ENCODE measurements at places on chromosomes 2 and 18.

DNA sequence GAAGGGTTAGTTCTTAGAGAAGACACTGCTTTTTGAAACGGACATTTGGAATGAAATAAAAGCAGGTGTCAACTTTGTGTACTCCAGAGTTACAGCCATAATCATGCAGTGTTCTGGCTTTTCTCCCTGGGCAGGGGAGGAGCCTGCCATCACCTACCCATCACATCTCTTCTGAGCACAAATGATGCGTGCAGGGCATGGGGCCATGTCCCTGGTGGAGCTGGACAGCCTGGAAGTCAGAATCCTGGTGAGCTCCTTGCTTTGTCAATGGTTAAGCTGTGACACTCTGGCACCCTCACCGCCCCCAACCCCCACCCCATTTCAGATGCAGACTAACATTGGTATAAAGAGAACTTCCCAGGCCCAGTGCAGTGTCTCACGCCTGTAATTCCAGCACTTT lies 53.1 kb downstream of the PDCL3 start:
- DNase-seq, result no peak

- no peak for DNase-seq
Observed at GRCh38 chr18:26628017-26628416, 79.7 kb upstream of the KCTD1 start.

DNA sequence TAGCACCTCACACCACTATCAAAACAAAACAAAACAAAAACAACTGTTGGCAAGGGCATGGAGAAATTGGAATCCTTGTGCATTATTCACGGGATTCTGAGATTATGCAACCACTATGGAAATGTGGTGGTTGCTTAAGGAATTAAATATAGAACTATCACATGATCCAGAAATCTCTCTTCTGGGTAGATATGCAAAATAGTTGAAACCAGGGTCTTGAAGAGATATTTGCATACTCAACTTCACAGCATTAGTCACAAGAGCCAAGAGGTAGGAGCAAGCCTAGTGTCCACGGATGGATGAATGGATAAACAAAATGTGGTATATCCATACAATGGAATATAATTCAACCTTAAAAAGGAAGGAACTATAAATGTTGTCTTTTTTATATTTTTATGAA lies 7.0 kb downstream of the TMEM131 start:
- no peak for DNase-seq

DNA sequence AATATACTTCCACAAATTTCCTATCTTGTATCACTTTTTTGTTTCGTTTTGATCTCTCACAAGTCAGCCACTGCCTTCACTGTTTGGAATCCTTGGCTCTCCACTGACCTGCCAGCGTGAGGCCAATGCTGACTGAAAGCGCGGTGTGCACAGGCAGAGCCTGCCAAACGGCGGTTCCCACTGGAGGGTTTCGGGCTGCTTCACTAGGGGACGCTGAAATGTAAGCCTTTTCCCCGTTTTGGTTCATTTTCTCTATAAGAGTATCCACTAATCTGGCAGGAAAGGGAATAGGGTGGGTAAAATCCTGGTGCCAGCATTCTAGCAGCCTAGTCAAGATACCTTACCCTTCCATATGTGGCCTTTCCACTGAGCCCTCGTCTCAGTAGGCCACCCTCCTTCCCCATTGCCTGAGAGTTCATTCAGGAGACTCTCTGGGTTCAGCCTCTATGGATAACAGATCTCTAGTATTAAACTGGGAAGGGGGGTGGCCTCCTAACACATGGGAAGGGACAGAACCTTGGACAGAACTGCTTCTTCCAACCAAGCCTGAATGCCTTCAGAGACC lies 91.5 kb downstream of the DYM start:
- DNase-seq, result no peak

- no peak for DNase-seq
Observed at GRCh38 chr2:64196963-64197362, 52.7 kb upstream of the PELI1 start.

DNA sequence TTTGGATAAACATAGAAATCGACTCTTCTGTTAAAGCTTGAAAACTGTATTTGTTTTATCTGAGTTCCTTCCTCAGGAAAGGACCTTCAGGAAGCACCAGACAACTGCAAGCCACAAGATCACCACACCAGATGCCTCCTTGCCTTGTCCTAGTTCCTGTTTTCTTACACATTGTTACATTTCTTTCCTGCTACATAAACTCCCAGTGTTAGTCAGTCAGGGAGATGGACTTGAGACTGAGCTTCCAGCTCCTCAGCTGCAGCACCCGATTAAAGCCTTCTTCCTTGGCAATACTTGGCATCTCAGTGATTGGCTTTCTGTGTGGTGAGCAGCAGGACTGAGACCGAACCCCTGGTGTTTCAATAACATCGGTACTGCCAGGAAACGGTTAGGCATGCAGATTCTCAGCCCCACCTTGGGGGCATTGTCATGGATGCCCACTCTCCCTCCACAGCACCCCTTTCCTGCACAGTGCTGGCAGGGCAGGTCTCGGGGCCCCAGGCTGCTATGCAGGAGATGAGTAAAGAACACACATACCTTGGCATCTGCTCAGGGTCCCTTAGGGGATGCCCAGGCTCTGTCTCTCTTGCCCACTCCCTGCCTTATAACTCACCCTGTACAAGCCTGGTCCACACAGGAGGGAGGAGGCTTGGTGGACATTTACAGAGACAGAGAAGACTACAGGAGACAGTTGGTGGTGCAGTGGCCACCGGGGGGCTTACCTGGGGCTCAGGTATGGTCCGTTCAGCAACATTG lies 32.6 kb downstream of the ANKMY1 start:
- no peak for DNase-seq

GRCh38 chr2:233938676-233939370 lies 21.6 kb downstream of the TRPM8 start:
- no peak for DNase-seq

GRCh38 chr2:241519669-241520068 lies 11.3 kb upstream of the STK25 start:
- DNase-seq, result no peak

GRCh38 chr2:47373747-47374146 lies 29.2 kb upstream of the MSH2 start:
- DNase-seq, result no peak

GRCh38 chr2:181657379-181657778 lies 474 bp upstream of the CERKL start:
- DNase-seq, result no peak

- DNase-seq, result peak; percentile 58
Observed at GRCh38 chr2:200177971-200178911, 128.3 kb upstream of the SPATS2L start.

GRCh38 chr2:26067980-26068507 lies 34.2 kb downstream of the RAB10 start:
- DNase-seq, result no peak

GRCh38 chr2:72947952-72948830 lies 30.9 kb downstream of the EMX1 start:
- DNase-seq, result no peak

- DNase-seq, result no peak
Observed at GRCh38 chr18:35406666-35407065, 29.5 kb upstream of the ZNF396 start.

- no peak for DNase-seq
Observed at GRCh38 chr2:192877159-192877558, 682.4 kb upstream of the TMEFF2 start.

DNA sequence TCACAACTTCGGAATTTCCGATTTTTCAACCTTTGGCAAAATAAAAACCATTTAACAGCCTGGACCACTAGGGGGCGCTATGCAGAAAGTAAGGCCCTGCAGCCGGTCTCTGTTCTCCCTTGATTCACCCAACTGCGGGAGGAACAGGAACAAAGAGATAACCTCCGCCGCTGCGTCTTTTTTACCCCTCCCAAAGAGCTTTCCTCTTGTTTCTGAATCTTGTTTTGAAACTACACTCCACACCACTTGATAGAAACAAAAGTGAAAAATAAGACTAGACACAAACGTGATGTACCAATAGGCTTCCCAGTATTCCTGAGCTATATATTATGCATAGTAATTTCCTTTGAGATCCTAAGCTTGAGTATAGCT lies 231.2 kb downstream of the MYO3B start:
- peak; percentile 60 for DNase-seq

DNA sequence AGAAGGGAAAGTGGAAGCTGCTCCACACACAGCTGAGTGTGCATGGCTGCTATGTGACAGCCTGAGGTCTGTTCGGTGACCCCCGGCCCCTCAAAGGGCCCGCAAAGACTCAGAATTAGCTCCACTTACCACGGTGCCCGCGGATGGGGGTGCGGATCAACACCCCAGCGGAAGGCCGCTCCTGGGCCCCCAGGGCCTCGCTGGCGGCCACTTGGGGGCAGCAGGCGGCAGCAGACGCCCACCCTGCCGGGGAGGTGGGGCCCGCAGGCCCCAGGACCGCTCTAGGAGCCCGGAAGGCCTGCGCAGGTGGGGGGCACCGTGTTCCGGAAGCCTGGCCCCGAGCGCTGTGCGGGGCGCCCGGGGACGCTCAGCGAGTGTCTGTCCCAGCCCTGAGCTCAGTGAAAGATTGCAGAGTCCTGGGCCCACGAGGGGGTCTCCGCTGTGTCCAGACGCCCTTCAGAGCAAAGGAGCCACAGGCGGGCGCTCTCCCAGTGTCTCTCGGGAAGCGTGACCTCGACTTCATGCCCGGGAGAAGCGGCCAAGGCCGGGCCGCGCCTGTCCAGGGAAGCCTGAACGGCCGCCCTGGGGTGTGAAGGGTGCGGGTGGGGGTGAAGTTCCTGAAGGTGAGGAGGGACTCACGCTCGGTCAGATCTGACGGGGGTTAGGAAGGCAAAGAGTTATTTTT lies 118.7 kb downstream of the VAPA start:
- no peak for DNase-seq

DNA sequence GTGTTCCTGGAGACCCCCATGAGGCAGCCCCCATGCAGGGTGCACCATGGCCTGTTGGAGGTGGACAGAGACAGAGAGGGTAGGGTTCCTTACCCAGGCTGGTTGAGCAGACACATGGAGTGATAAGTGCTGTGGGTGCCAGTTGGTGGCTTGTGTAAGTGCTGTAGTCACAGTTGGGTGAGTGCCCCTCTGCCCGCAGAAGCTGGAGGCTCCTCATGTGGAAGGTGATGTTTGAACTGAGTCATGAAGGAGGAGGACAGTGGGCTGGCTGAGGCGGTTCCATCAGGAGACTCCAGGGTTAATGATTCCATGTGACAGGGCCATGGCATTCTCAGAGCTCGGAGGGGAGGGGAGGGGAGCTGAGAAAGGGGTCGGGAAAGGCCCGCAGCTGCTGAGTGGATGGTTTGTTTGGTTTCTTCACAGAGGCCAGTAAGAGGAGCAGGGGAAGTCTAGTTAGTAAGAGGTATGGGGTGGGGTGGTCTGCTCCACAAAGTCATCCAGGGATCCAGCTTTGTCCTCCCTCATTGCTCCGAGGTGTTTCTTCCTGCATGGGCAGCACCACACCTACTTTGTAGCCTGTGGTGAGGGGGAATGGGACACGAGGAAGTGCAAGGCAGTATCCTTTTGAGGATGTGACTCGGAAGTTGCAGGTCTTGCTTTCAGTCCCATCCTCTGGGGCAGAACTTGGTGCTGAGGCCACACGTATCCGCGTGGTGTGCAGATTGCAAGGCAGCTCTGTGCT lies 13.6 kb downstream of the IMPA2 start:
- no peak for DNase-seq

DNA sequence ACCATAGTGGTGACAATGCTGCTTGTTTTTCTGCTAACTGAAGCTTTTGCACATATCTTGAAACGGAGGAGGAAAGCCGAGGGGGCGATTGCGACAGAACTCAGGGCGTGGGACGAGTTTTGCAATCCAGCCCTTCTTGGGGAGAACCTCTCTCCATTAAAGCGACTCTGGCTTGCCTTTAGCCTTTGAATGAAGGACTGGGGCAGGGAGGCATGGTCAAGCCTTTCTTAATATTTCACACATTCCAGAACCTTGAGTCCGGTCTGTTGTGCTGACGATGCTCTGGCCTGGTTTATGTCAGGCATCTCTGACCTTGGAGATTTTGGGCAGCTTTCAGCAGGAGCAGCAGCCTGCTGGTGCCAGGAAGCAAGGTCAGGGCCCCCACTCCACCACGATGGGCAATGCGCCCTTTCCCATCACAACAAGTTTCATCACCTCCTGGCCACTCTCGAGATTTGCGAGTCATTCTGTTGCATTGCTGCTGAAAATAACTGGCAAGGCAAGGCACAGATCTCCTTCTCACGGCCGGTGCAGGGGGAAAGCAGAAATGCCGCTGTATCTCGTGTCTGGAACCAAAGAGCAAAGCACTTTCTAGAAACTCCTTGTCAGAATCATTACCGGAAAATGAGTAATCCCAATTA lies 10.8 kb downstream of the EMILIN2 start:
- peak; percentile 88 for DNase-seq

GRCh38 chr2:227473806-227474205 lies 1.9 kb downstream of the AGFG1 start:
- no peak for DNase-seq

- no peak for DNase-seq
Observed at GRCh38 chr2:30932870-30933269, 125.6 kb upstream of the CAPN13 start.

- DNase-seq, result peak; percentile 71
Observed at GRCh38 chr2:9558948-9559381, 3.3 kb upstream of the ADAM17 start.

GRCh38 chr18:31102941-31103340 lies 720 bp upstream of the DSC2 start:
- no peak for DNase-seq

DNA sequence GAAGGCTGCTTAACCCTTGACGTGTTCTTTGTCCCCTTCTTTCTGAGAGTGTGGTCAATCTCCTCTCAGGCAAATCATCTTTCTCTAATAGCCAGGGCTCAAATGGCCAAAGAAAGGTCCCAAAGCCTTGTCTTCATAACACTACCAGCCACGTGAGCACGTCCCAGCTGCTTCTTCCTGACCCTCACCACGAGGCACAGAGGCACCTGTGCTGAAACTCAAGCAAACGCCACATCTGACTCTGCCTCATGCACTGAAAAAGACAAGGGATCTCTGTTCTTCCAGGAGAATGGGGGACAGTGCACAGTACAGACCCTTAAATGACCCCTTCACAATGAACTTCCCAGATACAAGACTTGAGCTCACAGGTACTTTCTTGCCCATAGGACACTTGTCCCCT lies 31.8 kb downstream of the BCL11A start:
- no peak for DNase-seq

DNA sequence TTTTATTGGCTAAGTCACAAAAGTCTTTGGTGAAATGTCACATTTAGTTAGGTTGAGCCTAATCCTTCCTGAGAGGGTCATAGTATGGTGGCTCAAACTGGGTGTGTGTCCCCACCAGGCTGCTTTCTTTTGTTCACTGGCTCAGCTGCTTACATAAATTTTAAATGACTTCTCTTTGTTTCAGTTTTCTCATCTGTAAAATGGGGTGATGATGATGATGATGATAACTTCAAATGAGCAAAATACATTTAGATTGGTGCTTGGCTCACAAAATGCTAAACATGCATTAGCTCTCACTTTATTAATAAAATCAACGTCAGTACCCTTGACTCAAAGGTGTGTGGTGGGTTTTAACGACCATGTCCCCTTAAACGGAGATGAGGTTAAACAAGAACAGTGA lies 7.2 kb upstream of the TAF1B start:
- no peak for DNase-seq

DNA sequence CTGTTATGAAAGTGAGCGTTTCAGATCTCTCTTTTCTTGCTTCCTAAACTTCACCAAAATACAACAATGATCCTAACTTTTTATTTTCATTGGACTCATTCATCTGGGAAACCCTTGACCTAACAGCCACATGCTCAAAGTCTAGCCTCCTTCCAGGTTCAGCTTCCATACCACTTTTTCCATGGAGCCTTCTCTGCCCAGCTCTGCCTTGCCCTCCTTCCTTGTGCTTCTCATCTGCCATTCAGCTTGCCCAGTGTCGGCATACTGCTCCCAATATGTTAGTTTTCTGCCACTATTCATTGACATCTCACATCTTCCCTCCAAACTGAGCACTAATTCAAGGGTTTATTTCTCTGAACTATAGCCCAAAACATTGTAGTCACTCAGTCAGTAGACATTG lies 214.7 kb downstream of the RAD51AP2 start:
- DNase-seq, result peak; percentile 13
